ENCODE measurements at places on chromosomes 2 and 18. TPM values are rescaled to one million over a fixed set of nuclear protein-coding genes. Genes with fewer than 3 reads are reported as not detected.

DNA sequence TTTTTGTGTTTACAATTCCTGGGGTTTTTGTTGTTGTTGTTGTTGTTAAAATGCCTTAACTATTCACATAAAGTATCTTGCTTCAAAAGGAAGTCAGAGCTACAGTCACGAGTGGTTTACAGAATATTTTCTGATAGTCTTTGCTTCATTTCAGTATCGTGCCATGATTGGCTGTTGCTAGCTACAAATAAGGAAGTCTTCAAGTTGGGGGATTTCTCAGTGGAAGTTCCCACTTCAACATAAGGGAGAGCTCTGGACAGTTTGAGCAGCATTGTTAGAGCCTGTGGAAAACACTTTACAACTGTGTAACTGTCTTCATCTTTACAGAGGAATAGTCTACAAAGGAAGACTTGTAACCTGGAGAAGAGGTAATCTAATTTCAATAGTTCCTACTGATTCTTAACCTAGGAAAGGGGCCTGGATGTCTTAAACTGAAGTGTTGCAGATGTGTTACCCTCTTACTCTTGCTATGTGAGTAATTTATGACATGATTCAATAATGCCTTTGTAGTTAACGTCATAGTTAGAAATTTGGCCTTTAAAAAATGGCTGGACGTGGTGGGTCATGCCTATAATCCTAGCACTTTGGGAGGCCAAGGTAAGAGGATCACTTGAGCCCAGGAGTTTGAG is 23.4 kb upstream of the TANK start:
- peak; percentile 40 for DNase-seq

DNA sequence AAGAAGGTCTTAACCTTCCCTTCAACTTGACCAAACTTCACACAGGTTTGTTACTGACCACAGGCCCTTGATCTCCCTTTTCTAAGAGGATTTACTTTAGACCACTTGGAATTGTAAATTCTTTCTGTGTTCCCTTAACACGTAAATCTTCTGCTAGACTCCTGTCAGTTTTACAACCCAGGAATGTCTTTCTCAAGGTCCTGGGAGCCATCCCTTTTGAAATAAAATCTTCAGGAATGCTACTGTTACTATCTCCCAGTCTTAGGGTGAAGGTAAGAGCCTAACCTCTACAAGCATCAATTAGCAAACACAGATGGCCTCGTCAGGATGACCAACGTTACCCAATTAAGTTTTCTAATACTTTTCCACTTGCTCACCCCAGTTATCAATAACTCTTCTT is 182.7 kb downstream of the NRXN1 start:
- DNase-seq, result no peak

The TMEM178A gene
- 0.31 TPM for total RNA-seq

DNA sequence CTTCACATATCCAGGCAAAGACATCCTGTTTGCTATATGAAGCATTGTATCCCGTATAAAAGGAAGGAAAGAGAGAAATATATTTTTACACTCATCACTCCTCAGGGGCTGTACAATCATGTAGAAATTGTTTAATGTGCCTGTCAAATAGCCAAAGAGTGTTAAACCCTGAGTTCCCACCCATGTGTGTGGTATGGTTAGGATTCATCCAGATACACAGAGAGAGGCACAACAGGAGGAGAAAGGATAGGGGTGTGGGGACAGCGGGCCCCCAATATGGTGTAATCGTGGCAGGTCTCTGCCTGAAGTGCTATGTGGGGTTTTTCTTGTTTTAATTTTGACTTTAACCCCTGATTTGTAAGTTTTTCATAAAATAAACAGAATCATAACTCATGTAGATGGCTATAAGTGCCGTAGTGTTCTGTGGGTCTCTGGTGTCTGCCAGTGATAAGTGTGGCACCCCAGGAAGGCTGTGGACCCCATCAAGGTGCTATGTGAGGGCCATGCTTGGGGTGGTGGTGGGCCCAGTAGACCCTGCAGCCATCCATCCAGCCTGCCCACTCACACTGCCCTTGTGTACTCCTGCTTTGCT is 10.2 kb upstream of the IL18R1 start:
- no peak for DNase-seq

The GCG gene
- total RNA-seq, result not detected

- DNase-seq, result no peak
Observed at GRCh38 chr2:42047488-42048298, at the start of gene PKDCC. Gene PKDCC, plus strand, starts transcription at chr2:42048021. Its CDS starts 179 bp downstream, at chr2:42048200.

GRCh38 chr2:101807242-101807641 is 109.7 kb downstream of the MAP4K4 start:
- DNase-seq, result no peak

- DNase-seq, result no peak
Observed at GRCh38 chr2:15543053-15543452, 18.1 kb downstream of the NBAS start.

GRCh38 chr2:241358470-241358869 is 2.4 kb downstream of the FARP2 start:
- DNase-seq, result no peak

The SEC11C gene
- 45.7 TPM for total RNA-seq

GRCh38 chr2:9415516-9416169 is 7.7 kb downstream of the ITGB1BP1 start:
- no peak for DNase-seq

The ACVR2A gene
- total RNA-seq, result 1.2 TPM

DNA sequence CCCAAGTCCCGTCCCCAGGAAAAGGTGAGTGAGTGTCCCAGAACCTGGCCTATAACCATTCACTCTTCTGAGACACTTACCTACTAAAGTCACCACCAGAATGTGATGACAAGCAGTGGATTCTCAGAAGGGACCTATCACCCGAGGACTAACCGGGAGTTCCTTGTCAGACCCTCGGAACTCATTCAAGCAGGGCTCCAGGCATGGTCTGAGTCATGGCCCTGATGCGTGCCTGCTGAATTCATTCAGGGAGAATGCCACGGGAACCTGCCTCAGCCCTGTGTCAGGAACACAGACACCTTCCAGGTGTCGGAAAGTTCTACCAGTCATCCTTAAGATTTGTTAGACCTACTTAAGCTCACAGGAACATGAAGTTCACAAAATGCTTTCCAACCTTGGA is 29.8 kb downstream of the ALPK2 start:
- no peak for DNase-seq

The ANO7 gene
- total RNA-seq, result 5.1 TPM

The VWA3B gene
- total RNA-seq, result not detected

- DNase-seq, result no peak
Observed at GRCh38 chr2:134234535-134234934, 19.3 kb upstream of the MGAT5 start.

DNA sequence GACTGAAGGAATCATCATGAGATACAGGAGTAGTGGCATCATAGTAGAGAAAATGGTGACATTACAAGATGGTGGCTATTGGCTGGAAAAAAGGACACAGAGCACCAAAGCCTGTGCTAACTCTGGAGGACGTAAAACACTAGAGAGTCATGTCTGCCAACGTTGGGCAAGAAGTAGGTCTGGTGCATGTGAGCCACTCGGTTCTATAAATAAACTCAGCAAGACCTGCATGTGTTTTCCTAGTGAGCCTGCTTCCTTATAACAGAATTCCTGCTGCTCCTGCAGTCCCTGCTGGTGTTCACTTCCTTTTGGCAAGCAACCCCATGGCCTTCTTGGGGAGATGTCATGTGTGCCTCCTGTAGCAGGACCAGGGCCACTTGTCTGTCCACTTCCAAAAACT is 325.2 kb downstream of the OSR1 start:
- DNase-seq, result no peak
